NCI-H1092 (cell line): ENCODE measurements at places on chromosomes 6 and 20.
A peak's percentile ranks its signal among the peaks of the same experiment; 100 is the strongest.

DNA sequence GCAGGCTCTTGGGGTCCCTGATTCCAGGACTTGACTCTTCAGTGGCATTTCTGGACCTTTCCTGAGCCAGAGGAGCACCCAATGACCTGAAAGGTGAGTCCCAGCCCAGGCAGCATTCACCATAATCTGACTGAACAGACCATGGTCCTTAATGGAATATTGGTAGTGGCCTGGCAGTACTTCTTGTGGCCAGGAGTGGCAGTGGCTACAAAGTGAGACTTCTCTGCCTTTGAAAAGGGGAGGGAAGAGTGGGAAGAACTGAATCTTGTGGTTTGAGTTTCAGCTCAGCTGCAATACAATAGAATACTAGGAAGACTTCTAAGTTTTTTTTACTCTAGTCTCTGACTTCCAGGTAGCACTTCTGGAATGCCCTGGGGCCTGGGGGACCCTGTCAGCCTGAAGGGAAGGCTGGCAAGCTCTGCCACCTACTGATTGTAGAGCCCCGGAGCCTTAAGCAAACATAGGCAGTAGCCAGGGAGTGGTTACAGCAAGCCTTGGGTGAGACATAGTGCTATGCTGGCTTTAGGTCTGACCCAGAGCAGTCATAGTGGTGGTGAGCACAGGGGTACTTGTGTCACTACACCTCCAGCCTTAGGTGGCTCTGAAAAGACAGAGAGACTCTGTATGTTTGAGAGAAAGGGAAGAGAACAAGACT lies 674.2 kb upstream of the MANEA start:
- no peak for DNase-seq

DNA sequence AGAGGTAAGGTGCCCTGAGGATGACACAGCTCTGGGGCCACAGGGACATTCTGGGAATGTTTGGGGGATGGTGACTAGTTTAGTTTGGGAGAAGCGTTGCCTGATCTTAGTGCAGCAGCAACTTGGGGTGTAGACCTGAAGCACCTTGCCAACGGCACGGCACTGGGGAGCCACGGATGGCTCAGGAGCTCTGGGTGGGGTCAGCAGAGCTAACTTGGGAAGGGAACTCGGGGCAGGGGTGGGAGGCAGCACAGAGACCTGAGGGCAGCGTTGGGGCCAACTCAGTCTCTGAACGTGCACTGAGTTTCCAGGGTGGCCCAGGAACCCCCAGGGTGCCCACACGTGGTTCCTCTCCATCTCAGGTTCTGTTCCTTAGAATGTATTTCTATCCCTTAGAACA lies 14.9 kb downstream of the THBS2 start:
- no peak for DNase-seq

DNA sequence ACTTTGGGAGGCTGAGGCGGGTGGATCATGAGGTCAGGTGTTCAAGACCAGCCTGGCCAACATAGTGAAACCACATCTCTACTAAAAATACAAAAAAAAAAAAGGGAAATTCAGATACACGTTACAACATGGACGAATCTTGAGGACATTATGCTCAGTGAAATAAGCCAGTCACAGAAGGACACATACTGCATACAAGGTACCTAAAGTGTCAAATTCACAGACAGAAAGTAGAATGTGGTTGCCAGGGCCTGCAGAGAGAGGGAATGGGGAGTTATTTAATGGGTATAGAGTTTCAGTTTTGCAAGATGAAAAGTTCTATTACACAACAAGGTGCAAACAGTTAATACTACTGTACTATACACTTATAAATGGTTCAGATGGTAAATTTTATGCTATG lies 75.1 kb downstream of the SNX5 start:
- DNase-seq = no peak

DNA sequence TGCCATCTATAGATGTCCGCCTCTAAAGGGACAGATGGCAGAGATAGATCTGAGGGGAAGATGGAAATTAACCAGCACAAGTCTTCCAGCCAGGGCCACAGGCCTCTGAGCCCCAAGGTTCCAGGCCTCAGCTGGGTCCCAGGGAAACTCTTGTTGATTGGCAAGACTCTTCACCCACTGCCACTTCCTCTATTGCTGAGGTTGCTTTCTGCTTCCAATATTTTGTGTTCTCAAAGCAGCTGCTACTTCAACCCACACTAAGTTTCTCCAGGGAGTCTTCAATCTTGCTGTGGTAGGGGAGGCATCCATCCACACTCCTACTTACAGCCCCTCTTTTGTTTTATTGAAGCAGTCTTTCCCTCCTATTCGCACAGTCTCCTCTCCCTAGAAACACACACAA lies 36.4 kb upstream of the SASH1 start:
- no peak for DNase-seq

DNA sequence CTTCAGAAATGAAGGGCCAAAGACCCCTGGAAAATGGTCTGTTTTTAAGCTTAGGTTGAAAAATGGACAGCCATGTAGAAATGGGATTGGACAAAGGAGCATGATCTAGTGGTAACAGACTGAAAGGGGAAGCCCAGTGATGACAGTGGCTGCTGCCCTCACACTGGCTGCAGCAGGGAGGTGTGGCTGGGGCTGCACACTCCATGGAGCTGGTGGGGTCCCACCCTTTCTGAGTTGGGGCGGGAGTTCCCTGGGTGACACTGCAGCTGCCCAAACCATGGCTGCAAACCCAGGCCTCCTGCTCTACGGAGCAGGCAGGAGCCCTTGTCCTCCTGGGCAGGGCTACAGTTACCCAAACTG lies 8.5 kb upstream of the PACSIN1 start:
- no peak for DNase-seq

GRCh38 chr20:37991908-37992307 lies 41.3 kb downstream of the TTI1 start:
- no peak for DNase-seq

- no peak for DNase-seq
Measured at GRCh38 chr6:140806431-140806830, 1326.3 kb upstream of the GJE1 start.

GRCh38 chr6:110549277-110549676 lies 72.9 kb upstream of the SLC22A16 start:
- DNase-seq = no peak

DNA sequence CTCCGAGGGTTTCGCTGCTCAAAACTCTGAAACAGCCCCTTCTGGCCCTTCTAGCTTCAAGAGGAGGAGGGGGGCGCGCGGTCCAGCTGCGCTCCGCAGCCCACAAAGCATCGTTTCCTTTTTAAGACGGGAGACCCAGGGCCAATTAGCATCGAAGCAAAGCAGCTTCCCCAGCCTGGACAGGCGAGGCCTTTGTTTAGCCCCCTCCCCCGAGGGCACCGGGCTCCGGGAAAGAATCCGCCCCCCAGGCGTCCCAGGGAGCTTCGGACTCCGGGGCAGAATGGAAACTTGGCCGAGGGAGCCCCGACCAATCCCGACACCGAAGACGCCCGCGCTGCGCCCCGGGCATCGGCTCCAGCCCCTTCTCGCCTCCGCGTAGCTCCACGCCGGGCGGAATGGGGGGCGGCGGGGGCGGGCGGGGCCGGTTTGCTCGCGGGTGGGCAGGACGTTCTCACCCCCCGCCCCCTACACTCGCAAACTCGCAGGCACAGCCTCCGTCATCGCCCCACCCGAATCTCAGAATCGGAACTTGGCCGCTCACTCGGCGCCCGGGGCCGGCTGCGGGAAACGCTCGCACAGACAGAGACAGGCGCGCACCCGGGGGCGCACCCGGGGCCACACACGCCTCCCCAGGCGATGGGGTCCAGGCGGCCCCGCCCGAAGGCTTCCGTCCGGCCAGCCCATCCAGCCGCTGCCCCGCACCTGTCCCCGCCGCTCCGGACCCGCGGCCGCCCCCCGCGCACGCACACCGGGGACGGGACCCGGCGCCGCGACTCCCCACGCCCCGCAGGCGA lies 628 bp downstream of the NKAIN4 start:
- DNase-seq = no peak

- DNase-seq = no peak
Measured at GRCh38 chr20:35285806-35286076, 1.2 kb upstream of the EIF6 start.

- no peak for DNase-seq
Measured at GRCh38 chr6:15096894-15097837, 148.7 kb upstream of the JARID2 start.

- peak; percentile 64 for DNase-seq
Measured at GRCh38 chr6:167826230-167826895, 348 bp upstream of the AFDN start.

DNA sequence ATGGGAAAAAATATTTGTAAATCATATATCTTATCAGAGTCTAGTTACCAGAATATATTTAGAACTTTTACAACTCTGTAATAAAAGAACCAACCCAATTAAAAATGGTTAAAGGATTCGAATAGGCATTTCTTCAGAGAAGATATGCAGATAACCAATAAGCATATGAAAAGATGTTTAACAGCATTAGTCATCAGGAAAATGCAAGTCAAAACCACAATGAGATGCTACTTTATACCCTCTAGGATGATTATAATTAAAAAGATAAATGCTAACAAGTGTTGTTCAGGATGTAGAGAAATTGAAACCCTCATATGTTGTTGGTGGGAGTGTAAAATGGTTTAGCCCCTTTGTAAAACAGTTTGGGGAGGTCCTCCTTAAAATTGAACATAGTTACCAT lies 94.1 kb downstream of the LRRC1 start:
- no peak for DNase-seq

DNA sequence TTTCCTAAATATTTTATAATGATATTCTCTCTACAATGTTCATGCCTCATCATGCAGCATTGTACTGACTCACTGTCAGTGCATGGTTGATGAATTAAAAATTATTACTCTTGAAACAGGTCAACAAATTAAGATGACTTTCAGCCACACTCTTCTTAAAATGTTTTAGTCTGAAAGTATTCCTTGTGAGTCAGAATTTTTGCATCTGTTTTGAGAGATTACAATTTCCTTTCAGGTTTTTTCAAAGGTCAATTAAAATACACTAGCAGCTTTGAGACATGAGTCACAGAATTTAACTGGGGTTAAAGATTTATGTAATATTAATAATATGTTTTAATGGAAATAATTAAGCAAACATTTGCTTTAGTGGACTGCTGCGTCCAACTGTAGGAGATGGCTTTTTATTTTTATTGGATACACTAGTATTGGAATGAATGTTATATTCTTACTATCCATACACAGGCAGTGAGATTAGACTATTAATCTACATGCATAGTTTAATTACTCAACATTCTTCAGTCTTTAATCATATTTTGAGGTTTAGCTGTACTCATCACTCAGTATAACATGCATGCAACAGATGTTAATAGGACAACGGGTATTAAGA lies 9.7 kb downstream of the COL12A1 start:
- DNase-seq = no peak

- no peak for DNase-seq
Measured at GRCh38 chr20:53736757-53737395, 143.2 kb upstream of the ZNF217 start.

GRCh38 chr20:31710423-31711108 lies 12.1 kb downstream of the BCL2L1 start:
- DNase-seq = no peak

DNA sequence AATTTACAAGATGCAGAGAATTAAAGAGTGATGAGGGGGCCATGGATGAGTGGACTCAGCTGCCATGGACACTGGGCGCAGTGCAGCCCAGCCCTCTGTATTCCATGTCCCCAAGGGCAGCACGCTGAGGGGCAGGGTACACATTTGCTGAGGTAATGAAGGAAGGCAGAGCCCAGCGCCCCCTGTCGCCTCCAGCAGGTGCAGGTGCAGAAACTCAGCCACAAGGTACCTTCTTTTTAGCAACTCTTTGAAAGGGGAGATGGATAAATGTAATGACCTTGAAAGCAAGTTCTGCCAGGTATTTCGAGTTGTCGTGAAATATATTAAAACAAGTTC lies 7.1 kb downstream of the CD93 start:
- peak; percentile 31 for DNase-seq

- DNase-seq = no peak
Measured at GRCh38 chr6:136274062-136274461, 15.6 kb downstream of the BCLAF1 start.

DNA sequence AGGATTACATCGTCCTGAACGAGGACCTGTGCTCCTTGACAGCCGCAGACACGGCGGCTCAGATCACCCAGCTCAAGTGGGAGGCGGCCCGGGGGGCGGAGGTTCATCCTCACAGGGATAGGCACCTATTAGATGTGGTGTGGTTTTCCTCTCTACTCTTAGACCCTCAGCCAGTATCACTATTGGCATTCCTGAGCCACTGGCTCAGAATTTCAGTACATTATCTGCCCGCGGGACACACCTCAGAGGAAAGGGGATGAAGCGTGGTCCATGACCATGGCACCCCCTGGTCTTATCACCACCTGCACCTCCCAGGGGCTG lies 34.6 kb upstream of the HLA-G start:
- DNase-seq = no peak

- DNase-seq = no peak
Measured at GRCh38 chr6:111061508-111061907, 25.8 kb upstream of the SLC16A10 start.
